Left lung (tissue), 14 donors: ENCODE measurements at places on chromosomes 16 and 17.

DNA sequence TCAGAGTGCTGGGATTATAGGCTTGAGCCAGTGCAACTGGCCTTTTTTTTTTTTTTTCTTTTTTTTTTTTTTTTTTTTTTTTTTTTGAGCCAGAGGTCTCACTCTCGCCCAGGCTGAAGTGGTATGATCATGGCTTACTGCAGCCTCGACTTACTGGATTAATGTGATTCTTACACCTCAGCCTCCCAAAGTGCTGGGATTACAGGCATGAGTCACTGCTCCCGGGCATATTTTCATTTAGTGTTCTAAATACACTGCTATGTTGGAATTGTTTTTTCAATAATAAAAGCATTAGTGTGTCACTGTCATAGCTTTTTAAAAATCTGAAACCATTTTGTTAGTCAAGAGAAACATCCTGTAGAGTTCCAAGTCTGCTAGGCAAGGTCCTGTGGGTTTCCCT is 40.3 kb downstream of the NDE1 start:
- DNase-seq, result no peak

DNA sequence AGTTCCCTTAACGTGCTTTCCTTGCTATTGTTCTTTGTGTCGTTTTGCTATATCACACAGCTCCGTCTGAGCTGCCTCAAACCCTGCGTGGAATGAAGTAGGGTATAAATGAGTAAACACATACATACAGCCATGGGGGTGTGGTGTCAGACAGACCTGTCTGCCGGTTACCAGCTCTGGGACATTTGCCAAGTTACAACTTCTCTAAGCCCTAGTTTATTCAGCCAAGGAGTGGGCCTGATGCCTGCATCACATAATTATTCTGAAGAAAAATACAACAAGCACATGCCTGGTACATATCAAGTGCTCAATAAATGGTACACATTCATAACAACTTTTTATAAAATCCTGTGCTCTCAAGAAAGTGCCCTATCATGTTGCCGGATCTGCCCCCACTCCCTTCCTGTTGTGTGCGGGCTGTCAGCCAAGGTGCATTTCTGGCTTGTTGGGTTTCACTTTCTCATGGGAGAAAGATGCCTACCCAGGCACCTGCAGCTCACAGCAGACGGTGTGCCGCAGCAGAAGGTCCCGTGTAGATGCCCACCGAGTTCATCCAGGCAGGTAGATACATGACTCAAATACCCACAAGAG is 30.5 kb downstream of the SMPD3 start:
- DNase-seq, result peak; percentile 66

- DNase-seq, result no peak
Measured at GRCh38 chr16:50520451-50521245, 27.5 kb upstream of the NKD1 start.

GRCh38 chr17:48392857-48393256 is 37.2 kb downstream of the SKAP1 start:
- no peak for DNase-seq

- DNase-seq, result no peak
Measured at GRCh38 chr17:4582691-4583090, 1.6 kb upstream of the SMTNL2 start.

GRCh38 chr16:19808061-19808641 is 76.5 kb downstream of the GPRC5B start:
- no peak for DNase-seq

DNA sequence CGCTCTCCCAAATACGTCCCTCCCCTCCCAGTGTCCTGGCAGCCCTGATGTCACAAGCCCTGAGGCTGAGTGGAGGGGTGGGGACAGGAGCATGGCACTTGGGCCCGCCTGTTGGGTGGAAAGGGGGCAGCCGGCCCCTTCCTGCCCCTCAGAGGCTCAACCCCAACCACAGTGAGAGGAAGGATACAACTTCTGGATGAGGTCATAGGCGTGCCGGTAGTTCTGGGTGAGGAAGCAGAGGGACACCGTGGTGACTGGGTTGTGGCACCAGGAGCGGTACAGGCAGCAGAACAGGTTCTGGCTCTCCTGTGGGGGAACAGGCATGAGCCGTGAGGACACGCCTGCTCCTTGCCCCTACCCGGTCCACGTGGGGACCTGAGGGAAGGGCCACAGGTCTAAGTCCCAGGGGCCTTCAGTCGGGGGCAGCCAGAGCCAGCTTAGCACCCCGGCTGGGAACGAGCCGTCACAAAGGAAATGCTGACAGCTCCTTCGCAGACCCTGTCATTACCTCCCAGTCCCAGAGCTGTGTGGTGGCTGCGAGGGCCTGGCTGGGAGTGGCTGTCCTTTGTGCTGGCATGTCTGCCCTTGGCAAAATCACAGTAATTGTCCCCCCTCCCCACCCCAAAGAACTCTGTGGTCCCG is 11.2 kb upstream of the MTSS2 start:
- no peak for DNase-seq

GRCh38 chr16:55021595-55022475 is 91.2 kb downstream of the IRX5 start:
- DNase-seq, result no peak

- DNase-seq, result no peak
Measured at GRCh38 chr17:46976626-46977270, 2.3 kb downstream of the RPRML start.

DNA sequence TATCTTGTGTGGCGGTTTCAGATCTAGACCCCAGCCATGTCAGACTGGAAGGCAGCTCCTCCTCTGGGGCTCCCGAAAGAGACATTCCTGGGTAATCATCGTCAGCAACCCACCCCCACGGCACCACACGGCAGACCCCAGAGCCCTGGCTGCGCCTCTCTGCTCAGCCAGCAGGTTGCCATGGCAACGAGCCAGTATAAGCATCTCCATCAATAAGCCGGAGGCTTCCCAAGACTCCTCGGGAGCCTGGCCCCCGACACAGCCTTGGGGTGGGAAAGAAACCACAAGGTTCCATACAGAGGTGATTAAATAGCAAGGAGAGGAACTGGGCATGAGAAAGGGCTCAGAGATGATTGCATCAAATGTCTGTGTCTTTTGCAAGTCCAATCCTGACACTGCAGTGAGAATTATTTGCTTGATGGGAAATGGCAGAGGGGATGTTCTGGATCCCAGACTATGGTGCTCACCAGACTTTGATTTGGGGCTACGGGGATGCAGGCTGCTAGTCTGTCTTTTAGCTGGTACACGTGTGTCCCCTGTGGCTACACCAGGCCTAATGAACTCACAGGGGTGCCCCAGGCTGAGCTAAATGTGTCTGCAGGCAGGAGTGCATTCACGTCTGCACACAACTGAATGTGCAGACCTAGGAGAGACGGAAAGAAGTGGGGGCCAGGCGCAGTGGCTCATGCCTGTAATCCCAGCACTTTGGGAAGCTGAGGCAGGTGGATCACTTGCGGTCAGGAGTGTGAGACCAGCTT is 320.5 kb upstream of the TNRC6C start:
- DNase-seq, result no peak

DNA sequence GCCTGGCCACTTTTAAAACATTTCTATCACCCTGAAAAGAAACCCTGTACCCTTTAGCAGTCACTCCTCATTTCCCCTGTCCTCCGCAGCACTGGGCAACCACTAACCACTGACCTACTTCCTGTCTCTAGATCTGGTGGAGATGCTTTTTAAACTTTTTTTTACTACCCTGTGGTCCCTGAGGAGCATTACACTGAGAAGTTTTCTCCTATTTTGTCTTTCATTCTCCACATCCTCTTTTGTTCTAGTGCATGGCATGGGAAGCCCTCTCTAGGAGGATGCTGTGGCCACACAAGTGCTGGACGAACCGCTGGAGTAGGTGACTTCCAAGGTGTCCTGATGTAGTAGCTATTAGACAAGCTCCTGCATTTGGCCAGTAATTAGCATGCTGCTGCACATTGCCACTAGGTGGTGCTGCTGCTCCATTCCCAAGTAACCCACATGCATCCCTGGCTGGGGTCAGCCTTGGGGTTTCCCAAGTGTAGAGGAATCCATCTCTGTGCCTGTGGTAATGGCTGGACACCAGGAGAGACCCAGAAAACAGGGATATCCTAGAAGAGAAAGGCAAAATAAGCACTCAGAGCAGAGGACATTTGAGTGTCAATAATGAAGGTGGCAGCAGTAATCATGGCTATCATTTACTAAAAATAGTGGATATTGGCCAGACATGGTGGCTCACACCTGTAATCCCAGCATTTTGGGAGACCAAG is 143.8 kb upstream of the CRHR1 start:
- DNase-seq, result no peak

- no peak for DNase-seq
Measured at GRCh38 chr16:88968589-88969280, 8.3 kb downstream of the CBFA2T3 start.

DNA sequence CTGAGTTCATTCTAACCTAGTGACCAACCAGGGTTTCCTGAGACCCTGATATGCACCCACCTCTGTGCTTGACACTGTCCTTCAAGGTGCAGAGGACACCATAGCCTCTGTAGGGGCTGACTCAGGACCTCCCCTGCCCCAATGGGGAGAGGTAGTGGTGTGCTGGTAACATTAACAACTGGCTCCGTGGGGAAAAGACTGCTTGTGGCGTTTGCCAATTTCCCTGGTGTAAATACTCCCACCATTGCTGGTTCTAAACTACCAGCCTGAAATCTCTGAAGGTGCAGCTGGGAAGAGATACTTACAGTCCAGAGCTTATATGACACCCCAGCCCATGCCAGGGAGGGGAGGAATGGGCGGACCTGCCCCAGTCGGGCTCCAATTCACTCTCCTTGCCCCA is 54.9 kb downstream of the ENGASE start:
- DNase-seq, result no peak

GRCh38 chr16:89358030-89359005 is 132.0 kb downstream of the ANKRD11 start:
- no peak for DNase-seq

GRCh38 chr17:50072130-50072529 is 16.2 kb downstream of the ITGA3 start:
- DNase-seq, result no peak

GRCh38 chr16:10907757-10908045 is 30.7 kb downstream of the CIITA start:
- DNase-seq, result no peak

DNA sequence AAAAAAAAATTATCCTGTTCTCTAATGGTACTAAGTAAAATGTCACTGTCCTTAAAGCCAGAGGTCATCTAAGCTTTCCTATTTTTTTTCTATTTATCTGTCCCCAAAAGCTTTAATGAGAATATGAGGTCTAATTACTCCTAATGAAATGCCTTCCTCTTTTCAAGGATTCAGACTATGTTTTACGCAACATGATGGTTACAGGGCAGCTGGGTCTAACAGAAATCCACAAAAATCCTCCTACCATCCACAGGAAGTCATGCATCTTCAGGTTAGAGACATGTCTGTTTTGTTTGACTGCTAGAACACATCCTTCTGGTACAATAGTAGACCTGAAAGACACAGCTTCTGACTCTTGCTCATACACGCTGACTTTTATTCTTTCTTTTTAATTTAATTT is 29.7 kb upstream of the NSRP1 start:
- no peak for DNase-seq

GRCh38 chr17:47718634-47719405 is 14.2 kb upstream of the TBX21 start:
- DNase-seq, result no peak

- DNase-seq, result no peak
Measured at GRCh38 chr17:72538901-72539352, 418.1 kb downstream of the SOX9 start.

DNA sequence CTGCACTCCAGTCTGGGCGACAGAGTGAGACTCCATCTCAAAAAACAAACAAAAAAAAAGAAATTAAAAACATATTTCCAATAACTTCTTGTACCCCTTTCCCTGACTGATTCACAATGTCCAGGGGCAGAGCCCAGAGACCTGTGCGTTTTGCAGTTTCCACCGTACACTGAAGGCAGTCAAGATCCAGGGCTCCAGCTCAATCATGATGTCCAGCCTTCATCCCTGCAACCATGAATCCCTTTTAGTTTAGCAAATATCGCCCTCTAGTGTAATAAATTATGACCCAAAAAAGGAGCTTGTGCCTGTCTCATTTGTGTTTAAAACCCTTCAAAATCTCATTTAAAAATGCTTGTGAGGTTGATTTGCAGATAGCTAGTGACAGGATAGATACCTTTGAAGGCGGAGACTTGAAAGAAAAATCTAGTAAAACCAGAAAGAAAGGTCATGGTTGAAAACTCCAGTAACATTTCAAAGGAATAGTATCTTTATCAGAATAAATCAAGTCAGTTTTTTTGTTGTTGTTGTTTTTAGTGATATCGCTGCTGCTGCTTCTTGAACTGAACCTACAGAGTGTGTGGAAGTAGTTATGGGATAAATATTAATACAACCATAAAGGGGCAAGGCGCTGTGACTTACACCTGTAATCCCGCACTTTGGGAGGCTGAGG is 3.7 kb upstream of the ERN1 start:
- DNase-seq, result no peak

DNA sequence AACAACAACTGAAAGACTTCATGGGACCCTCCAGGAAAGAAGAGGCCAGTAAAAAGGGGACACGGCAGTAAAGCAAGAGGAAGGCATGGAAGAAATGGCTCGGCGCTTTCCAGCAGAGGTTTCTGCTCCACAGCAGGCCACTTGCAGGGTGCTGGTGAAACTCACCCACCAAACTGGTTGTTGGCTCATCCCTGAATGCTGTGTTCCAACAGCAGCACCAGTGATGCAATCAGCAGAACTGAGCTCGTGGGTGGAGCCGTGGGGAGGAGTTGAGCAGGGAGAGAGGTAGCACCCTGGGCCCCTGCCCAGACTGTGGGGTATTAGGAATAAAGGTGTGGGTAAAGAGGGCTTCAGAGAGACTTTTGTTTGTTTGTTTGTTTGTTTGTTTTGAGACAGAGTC is 62.8 kb upstream of the ADCY9 start:
- no peak for DNase-seq

GRCh38 chr17:18257982-18258355 is 569 bp downstream of the FLII start:
- DNase-seq, result peak; percentile 82

GRCh38 chr16:50209546-50210265 is 56.6 kb downstream of the TENT4B start:
- DNase-seq, result no peak

- peak; percentile 68 for DNase-seq
Measured at GRCh38 chr16:4093495-4094126, 22.6 kb downstream of the ADCY9 start.

GRCh38 chr16:28984619-28985135 is at the start of gene LAT:
Gene LAT, plus strand, starts transcription at chr16:28985052. Its CDS starts 366 bp downstream, at chr16:28985418.
- DNase-seq, result no peak

DNA sequence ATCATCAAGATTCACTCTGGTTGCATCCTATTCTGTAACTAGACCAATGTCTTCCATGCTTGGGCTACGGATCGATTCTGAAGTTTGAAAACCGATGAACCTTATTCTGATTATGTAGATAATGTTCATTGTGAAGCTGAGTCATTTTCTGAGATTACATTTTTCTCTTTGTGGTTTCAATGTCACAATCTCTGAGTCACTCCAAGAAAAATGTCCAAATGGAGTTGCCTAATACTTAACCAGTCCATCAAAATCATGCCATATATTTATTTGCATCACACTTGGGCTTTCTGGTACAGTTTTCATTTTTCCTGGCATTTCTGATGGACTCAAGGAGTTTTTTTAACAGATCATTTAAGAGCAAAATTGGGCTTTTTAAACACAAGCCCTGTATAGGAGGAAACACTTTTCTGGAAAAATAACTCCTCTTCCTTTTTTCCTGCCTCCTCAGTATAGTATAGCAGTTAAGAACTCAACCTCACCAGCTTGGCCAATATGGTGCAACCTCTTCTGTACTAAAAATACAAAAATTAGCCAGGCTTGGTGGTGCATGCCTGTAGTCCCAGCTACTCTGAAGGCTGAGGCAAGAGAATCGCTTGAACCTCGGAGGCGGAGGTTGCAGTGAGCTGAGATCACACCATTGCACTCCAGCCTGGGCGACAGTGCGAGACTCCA is 17.5 kb downstream of the CACNG3 start:
- DNase-seq, result no peak

- DNase-seq, result no peak
Measured at GRCh38 chr16:83271970-83272575, 535.7 kb upstream of the HSBP1 start.
